ENCODE measurements at places on chromosomes 5 and 9.
A peak's percentile ranks its signal among the peaks of the same experiment; 100 is the strongest.

- peak; percentile 16 for DNase-seq
Measured at GRCh38 chr9:96858670-96859069, 4.4 kb upstream of the ZNF782 start.

DNA sequence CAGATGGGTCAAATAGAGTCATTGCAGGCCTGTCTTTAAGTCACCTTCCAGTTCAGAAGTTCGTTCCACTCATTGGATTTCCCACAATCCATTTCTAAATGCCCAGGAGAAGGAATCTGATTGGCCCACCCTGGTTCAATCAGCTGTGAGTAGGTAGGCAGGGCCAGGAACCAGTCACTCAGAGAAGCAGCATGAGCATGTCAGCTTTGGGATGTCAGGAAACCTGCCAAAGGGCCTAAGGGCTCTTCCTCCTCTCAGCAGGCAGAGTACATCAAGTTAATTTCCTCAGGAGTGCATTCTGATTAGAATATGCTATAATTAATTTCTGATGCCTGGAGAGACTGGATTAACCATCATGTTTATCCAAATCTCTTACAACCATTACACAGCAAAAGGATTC is 412.9 kb upstream of the CCNH start:
- no peak for DNase-seq

GRCh38 chr9:92266486-92266885 is 27.0 kb downstream of the IARS1 start:
- DNase-seq, result peak; percentile 45

GRCh38 chr9:69760278-69760610 is 433 bp upstream of the PTAR1 start:
- DNase-seq, result no peak

GRCh38 chr5:154265197-154265773 is 74.8 kb downstream of the GALNT10 start:
- DNase-seq, result no peak

DNA sequence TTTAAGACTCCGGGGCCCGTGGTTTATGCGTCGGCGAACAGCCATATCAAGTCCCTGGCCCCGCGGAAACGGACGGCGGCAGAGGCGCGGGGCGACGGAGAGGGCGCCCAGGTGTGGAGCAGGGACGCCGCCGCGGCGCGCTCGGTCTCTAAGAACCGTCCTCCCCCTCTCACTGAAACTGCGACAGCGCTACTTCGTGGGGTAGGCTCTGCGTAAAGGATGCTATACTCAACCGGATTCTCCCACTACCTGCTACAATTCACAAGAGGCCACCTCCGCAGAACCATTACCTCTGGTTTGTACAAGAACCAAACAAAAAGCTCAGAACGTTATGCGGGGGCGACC is 404 bp downstream of the MRNIP start:
- DNase-seq, result peak; percentile 33

DNA sequence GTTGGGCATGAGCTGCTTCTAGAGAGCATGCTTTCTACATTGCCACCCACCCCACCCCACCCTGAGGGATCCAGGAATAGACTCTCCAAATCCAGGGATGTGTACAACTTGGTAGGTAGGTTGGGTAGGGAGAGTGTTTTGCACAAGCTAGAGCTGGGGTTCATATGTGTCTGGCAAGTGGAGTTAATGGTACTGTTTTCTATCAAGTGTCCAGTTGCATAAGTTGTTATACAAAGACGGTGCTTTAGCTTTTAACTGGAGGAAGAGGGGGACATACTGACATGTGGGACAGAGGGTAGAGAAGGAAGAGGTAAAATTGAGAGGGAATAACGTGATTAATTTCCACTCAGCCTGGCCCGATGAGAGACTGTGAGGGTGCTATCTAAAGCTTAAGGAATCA is 51.0 kb upstream of the TNC start:
- DNase-seq, result no peak

DNA sequence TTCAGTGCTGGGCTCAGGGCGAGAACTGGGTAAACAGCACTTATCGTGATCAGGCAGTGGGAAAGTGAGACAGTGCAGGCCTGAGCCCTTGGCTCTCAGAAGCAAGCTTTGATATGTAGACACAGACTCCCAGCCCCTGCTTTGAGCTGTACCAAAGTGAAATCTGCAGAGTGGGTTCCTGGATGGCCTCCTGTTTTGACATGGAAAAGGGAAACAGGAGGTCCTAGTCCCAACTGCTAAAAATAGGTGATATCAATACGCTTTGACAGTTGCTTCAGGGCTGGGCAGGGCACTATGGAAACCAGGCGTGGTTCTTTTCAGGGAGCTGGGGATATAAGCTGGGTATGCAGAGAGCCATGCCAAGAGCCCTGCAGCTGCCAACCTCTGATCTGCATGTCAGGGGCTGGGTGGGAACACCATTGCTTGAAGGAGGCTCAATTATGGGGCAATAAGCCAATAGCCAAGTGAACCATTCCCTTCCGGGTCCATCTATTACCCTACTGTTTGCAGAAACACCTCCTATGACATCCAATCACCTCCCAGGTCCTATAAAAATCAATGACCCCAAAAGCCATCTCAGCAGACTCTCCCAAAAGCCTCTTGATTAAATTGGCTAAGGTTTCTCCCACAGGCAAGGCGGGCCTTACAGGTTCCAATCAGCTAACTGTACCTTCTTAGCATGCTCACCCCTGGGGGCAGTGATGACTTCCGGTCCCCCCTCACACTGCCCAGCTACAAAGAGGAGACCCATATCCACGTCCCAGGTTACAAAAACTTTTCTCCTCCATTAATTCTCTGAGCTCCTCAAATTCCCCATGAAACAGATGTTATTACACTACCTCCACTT is 45.8 kb downstream of the EPB41L4B start:
- DNase-seq, result no peak

GRCh38 chr5:122154491-122154890 is 25.1 kb downstream of the ZNF474 start:
- no peak for DNase-seq

DNA sequence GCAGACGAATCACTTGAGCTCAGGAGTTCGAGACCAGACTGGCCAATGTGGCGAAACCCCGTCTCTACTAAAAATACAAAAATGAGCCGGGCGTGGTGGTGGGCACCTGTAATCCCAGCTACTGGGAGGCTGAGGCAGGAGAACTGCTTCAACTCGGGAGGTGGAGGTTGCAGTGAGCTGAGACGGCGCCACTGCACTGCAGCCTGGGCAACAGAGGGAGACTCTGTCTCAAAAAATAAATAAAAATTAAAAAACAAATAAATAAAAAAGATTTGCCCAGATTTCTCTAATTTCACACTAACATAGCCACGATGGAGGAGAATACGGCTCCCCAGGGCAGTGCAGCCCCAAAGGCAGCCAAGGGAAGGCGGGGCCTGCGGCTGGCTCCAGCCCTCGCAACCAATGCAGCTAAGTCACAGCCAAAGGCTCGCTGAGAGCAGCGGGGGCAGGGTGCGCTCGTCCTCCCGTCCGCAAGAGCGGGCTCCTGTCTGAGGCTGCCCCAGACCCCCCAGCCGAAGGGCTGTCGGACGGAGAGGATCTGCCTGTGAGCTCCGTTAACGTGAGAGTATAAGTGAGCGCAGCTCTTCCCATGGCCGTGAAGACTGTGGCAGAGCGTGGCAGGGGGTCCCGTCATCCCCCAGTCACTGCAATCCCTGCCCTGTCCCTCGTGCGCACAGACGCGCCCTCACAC is 43.5 kb downstream of the SLC12A7 start:
- no peak for DNase-seq

- no peak for DNase-seq
Measured at GRCh38 chr5:136586196-136586595, 220.9 kb upstream of the TRPC7 start.

- DNase-seq, result peak; percentile 53
Measured at GRCh38 chr5:38926121-38926520, 80.3 kb downstream of the OSMR start.

DNA sequence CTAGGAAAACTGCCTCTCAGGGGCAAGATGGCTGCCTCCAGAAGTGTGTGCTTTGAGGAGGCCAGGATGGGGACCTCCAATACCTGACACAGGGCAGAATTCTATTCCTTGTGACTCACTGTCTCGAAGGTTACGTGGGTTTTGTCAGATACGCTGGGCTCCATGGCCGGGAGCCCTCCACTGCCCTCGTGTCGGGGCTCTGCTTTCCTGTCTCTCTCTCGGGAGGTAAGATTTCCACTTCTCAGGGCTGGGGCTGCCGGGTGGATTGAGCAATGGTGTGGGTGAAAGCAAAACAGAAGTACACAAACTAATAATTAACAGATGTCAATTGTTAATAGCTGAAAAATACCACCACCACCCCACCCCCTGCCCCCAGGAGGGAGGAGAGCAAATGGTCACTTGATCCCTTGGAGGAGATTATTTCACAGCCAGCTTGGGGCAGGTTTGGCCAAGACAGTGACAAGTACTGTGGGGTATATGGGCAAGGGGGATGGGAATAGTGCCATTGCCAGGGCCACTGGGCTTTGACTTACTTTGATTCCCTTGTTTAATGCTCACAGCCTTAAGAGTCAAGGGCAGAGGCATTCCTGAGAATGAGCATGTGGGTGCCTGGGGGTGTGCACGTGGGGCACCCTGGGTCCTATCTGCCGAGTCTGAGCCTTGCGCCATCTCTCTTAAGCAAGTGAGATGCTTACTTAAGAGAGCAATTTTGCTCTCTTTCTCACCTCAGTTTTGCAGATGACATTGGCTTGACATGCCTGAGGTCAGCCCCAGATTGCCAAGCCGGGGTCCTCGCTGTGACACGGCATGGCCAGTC is 28.8 kb upstream of the DAB2IP start:
- no peak for DNase-seq
